ENCODE measurements at places on chromosomes 5 and 9. TPM values are rescaled to one million over a fixed set of nuclear protein-coding genes. Genes with fewer than 3 reads are reported as not detected.

CRHBP gene
- 5.3 TPM for total RNA-seq

RPP25L gene
- total RNA-seq, result 24.6 TPM

RLN2 gene
- total RNA-seq, result 3.8 TPM

CATSPER3 gene
- 1.1 TPM for total RNA-seq

CDO1 gene
- 13.1 TPM for total RNA-seq

BTNL9 gene
- total RNA-seq, result 0.18 TPM

ABCA2 gene
- total RNA-seq, result 57.7 TPM

PDE8B gene
- 4.8 TPM for total RNA-seq

Measured in mesothelial cell of epicardium (in vitro differentiated cells).